Activated naive CD4-positive, alpha-beta T cell treated with anti-CD3 and anti-CD28 coated beads for 36 hours (primary cell): ENCODE measurements at places on chromosomes 5 and 9. TPM values are rescaled to one million over a fixed set of nuclear protein-coding genes. Genes with fewer than 3 reads are reported as not detected.

ENTPD8 gene
- total RNA-seq = not detected

TTC16 gene
- total RNA-seq = 0.50 TPM

DNA sequence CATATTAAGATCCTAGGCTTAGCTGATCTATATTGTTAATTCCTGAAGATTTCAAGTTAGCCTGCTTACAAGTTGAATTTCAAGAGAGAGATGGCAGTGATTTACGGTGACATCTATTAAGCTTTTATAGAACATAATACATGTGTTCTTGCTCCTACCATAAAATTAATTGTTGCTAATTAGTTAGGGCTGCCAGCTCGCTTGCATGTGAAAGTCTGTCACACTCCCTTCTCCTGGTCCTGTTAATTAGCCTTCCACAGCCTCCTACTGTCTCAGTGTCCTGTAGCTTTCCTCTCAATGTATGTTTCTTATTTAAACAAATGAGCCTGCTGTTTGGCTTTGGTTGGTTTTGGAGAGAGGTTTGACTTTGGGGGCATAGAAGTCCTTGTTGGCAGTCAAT lies 247.2 kb downstream of the NTRK2 start:
- H3K27me3 ChIP-seq = no peaks in the 10 kb centered on the region
- H3K4me1 ChIP-seq = no peaks in the 10 kb centered on the region
- no peaks in the 10 kb centered on the region for H3K36me3 ChIP-seq
- H3K27ac ChIP-seq = no peak overlapping the region

GRCh38 chr5:43019614-43020398 lies 20.3 kb downstream of the ANXA2R start:
- H3K27me3 ChIP-seq = no peaks in the 10 kb centered on the region
- H3K27ac ChIP-seq = peak overlapping the region; percentile 99

AK8 gene
- total RNA-seq = not detected

DNA sequence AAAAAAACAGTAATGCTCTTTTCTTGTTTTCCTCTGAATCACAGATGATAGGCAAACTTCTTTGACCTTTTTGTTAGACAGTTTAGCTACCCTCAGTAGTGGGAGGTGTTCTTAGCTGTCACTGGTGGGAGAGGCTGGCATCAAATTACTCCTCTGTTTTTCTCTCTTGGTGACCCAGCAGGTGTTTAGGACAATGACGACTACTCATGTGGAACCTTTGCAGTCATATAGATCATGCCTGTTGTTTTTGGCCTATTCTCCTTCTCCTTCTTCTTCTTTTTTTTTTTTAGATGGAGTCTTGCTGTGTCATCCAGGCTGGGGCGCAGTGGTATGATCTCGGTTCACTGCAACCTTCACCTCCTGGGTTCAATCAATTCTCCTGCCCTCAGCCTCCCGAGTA lies 15.4 kb upstream of the NPR2 start:
- no peak overlapping the region for H3K27ac ChIP-seq
- no peaks in the 10 kb centered on the region for H3K4me1 ChIP-seq
- no peak overlapping the region for H3K4me3 ChIP-seq

DNA sequence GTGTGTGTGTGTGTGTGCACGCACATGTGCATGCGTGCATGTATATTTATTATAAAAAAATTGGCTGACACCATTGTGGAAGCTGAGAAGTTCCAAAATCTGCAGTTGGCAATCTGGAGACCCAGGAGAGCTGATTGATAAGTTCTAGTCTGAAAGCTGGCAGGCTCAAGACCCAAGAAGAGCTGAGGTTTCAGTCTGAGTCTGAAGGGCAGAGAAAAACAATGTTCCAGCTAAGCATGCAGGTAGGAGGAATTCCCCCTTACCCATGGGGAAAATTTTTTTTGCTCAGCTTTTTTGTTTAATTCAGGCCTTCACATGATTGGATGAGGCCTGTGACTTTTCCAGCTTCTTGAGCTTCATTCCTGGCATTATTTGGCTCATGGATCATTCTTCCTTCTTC lies 31.2 kb upstream of the ACTBL2 start:
- no peaks in the 10 kb centered on the region for H3K36me3 ChIP-seq
- peaks cover 13% of the 10 kb centered on the region for H3K27me3 ChIP-seq
- DNase-seq = no peak
- no peaks in the 10 kb centered on the region for H3K4me1 ChIP-seq

GRCh38 chr9:95383845-95384244 lies 66.3 kb upstream of the FANCC start:
- DNase-seq = no peak
- H3K27ac ChIP-seq = no peak overlapping the region
- H3K4me3 ChIP-seq = no peak overlapping the region
- peaks cover 2% of the 10 kb centered on the region for H3K4me1 ChIP-seq

OBP2B gene
- total RNA-seq = not detected

- no peaks in the 10 kb centered on the region for H3K36me3 ChIP-seq
- H3K27ac ChIP-seq = no peak overlapping the region
- H3K4me1 ChIP-seq = peaks cover 14% of the 10 kb centered on the region
Observed at GRCh38 chr5:133245191-133246052, 193.6 kb downstream of the HSPA4 start.

DNA sequence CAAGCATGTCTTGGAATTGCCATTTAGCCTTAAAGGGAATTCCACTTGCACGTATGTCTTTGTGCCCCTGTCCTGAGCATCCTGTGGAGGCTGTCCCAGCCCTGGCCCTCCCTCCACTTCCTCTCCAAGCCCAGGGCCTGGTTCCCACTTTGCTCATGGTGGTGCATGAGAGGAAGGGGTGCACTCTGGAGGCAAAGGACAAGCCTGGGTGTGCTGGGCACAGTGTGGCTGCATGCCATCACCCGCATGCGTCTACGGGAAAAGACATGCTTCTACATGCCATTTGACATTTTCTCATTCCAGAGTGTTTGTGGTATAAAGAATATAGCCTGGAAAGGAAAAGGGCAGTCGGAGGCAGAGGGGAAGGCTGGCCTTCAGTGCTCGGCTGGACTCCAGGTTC lies 7.2 kb upstream of the IRX2 start:
- peaks cover 56% of the 10 kb centered on the region for H3K27me3 ChIP-seq
- H3K27ac ChIP-seq = no peak overlapping the region
- no peak for DNase-seq
- H3K36me3 ChIP-seq = peaks cover 1% of the 10 kb centered on the region
